ENCODE measurements at places on chromosomes 5 and 9.
A peak's percentile ranks its signal among the peaks of the same experiment; 100 is the strongest.

- DNase-seq: no peak
Measured at GRCh38 chr9:123922911-123923310, 7.0 kb downstream of the DENND1A start.

GRCh38 chr5:135988546-135988945 is 33.8 kb upstream of the LECT2 start:
- no peak for DNase-seq

GRCh38 chr5:140996060-140996459 is 29.8 kb downstream of the PCDHAC2 start:
- DNase-seq: no peak

- no peak for DNase-seq
Measured at GRCh38 chr5:111932199-111932598, 175.2 kb upstream of the NREP start.

DNA sequence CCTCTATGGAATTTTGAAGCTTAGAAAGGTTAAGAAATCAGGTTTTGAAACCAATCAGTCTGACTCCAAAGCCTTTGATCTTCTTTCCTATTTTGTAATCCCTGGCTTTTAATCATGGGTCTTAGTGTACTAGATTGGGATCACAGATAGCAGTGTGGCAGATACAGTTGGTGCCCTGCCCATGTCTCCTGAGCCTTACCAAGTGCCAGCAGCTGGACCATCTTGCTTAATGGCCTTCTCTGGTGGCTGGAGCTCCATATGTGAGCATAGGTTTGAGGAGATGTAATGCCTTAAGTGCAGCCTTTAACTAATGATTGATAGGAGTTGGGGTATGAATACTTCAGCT is 16.7 kb upstream of the RIC1 start:
- DNase-seq: no peak

DNA sequence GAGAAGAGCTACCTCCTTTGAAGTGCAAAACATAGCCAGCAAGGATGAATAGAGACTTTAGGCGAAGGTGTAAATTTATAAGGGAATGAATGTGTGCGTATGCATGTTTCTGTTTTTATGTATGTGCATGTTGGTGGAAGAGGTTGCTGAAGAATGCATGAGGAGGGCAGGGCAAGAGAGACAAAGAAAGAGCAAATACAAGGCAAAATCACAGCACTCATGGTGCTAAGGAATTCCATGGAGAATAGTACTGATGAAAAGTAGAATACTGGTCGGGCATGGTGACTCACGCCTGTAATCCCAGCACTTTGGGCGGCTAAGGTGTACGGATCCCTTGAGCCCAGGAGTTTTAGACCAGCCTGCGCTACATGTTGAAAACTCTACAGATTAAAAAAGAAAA is 762.1 kb upstream of the PTPRD start:
- DNase-seq: no peak

DNA sequence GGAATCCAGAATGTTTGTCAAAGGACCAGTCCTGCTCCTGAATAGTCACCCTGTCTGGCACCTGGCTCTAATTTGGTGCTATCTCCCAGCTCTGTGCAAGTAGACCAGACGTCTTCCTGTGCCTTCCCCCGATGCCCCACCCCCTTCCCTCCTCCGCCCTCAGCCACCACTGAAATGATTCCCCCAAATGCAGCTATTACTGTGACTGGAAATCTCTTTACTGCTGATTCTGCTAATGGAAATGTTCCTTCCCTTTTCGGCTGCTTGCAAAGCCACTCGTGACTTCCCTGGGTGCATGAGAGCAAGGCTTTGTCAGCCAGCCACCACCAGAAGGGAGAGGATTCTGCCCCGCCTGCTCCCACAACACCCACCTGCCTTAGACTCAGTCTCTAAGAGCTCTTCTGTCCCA is 11.4 kb downstream of the ASTN2 start:
- DNase-seq: no peak

DNA sequence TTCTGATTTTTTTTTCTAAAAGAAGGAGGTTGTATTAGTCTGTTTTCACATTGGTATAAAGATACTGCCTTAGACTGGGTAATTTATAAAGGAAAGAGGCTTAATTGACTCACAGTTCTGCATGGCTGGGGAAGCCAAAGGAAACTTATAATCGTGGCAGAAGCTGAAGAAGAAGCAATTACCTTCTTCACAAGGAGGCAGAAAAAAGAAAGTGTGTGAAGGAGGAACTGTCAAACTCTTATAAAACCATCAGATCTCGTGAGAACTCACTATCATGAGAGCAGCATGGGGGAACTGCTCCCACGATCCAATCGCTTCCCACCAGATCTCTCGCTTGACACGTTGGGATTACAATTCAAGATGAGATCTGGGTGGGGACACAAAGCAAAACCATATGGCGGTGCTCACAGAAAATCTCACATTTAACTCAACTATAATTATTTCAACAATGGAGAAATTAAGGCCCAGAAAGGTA is 27.1 kb downstream of the DPYSL3 start:
- no peak for DNase-seq

- DNase-seq: no peak
Measured at GRCh38 chr5:61084658-61085057, 77.6 kb downstream of the SMIM15 start.

DNA sequence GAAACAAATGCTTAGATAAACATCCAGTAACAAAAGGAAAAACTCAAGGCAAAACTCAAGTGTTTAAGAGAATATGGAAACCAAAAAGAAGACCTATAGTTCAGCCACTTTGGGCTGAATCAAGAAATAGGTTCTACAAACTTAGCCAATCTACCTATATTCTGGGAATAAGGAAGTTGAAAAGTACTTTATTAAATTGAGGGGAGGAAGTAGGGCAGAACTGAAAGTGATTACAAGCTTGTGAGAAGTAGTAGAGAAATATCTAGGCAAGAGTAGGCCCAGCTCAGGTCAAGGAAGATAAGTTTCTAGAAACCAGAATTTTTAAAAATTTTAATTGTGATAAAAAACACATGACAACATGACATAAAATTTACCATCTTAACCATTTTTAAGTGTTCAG is 384.8 kb upstream of the PCSK5 start:
- DNase-seq: no peak

DNA sequence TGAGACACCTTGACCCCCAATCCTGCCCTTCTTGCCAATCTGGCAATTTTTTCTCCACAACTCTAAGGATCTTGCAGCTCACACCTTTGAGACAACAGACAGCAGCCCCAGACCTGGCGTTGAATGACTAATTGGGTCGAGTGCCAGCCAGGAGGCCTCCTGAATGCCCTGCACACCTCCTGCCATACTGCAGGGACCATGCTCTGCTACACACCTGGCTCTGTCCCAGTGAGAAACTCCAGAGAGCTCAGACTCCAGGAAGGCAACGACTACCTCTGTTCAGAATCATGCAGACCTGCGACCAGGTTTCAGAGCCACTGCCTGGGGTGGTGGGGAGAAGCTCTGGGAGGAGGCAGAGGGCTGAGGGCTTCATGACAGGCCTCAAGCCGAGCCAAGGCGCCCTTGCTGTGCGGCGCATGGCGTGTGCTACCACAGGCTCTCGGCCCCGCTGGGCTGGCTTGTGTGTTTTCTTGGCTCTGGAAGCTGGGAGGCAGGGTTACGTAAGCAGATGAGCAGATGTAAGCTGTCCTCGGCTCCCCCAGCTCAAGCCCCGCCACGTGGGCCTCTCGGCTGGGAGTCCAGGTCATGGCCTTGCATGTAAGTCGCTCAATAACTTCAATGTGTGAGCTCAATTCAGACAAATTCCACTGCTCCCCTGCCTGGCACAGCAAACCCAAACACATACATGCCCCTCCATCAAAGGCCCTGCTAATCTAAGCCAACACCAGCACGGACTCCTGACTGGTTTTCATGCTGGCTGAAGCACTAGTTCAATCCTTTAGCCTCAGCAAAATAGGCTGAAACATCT is 27.5 kb downstream of the B4GALT1 start:
- no peak for DNase-seq

GRCh38 chr5:96569332-96569731 is 92.8 kb upstream of the CAST start:
- DNase-seq: no peak

- no peak for DNase-seq
Measured at GRCh38 chr9:129478961-129479630, 141.8 kb downstream of the C9orf50 start.

GRCh38 chr9:136839229-136840139 is 2.8 kb upstream of the AJM1 start:
- no peak for DNase-seq

- no peak for DNase-seq
Measured at GRCh38 chr5:173231996-173232498, 3.0 kb downstream of the NKX2-5 start.

DNA sequence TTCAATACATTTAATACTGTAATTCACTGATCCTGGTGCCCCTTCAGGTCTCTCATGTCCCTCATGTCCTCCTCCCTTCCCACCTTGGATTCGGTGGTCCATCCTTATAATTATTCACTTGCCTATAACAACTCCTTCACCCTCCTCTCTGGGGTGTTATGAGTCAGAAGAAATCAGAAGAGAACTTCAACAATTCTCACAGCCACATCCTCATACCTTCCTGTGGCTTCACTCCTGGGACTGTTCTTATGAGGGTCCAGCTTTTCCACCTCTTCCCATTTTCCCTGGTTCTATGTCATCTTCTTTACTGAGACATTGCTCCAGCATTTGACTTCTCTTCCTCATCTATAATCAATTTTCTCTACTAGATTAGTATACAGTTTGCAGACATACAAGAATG is 406.1 kb downstream of the NR2F1-AS1 start:
- no peak for DNase-seq

DNA sequence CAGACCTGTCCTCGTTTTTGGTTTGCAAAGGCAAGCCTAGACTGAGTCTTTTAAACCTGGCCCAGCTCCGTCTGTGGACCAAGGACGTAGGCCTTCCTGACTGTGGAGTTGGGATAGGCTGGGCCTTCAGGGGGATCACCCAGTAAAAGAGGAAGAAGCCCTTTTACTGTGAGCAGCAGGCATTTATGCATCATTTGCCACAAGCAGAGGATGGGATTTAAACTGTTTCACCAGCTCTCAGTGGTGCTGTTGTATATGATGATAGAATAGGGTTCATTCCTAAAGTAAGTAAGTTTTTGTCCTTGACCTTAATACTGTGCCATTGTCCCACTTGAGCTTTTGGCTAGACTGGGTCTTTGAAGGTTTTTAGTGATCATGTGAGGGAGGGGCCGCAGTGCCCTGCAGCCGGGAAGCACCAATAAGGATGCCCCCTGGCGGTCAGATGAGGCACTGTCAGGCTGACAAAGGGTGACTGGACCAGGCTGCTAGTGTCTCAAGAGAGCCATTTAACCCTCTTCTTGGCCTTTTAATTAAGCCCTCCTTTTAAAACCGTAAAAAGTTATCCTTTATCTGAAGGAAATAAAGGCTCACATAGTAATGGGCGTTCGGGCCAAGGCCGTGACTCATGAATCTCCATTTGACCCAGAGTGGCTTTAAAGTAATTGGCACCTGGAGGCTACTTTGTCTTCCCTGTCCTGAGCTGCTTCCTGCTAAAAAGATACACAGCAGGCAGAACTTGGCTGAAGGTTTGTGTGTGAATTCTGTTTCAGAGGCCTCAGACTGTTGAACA is 74.0 kb downstream of the UBAP1 start:
- DNase-seq: peak; percentile 80

DNA sequence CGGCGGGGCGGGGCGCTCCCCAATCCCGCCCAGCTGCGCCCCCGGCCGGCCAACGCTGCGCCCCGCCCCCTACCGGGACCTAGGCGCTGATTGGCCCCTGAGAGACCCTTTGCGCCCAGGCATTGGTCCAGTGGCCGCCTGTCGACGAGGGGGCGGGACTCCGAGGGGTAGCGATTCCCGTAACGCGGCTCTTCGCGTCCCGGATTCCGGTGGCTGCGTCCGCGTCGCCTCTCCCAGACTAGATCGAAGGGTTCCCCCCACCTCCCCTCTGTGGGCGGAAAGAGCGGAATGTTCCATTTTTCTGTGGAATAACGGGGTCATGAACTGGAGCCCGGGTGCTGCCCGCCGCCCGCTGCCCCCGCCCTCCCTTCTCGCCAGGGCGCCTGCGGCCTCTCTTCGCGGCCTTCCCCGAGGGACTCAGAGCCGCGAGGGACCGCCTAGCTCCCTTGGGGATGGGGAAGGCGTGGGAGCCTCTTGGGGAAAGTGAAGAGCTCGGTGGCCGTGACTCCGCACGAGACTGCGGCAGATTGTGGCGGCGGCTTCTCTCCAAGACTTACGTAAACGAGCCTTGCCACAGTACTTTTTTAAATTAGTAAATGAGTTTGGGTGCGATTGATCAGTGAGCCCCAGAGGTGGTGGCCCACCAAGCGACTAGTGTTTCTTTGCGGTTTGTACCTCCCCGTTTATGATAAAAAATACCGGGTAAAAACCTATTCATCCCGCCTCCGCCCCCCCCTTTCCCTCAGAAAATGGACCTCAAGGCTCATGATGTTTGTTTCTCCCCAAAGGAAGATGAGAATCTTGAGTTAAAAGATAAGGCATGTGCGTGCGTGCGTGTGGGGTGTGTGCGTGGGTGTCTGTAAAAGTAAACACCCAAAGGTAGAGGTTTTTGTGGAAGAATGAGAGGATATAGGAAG is 493 bp upstream of the IL6ST start:
- DNase-seq: peak; percentile 97

GRCh38 chr9:36597412-36598178 is 24.9 kb downstream of the MELK start:
- no peak for DNase-seq

DNA sequence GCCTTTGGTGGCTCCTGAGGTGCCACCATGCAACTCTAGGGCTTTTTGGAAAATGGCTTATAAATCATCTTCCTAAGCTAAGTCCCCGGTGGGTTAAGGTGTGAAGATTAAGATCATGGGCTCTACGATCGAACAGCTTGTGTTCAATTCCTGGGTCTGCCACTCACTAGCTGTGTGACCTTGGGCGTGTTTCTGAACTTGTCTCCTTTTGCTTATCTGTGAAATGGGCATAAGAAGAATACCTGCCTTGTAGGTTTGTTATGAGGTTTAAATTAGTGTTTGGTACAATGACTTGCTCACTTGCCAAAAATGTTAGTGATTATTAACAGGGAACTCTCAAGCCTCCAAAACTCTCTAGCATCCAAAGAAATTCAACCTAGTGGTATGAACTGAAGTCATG is 119.2 kb upstream of the PITX1 start:
- no peak for DNase-seq

- DNase-seq: no peak
Measured at GRCh38 chr5:102262688-102263087, 33.4 kb downstream of the SLCO4C1 start.

GRCh38 chr5:143182901-143183820 is 220.3 kb downstream of the NR3C1 start:
- DNase-seq: peak; percentile 73

GRCh38 chr9:81374459-81375186 is 314.7 kb downstream of the TLE1 start:
- DNase-seq: no peak

- DNase-seq: no peak
Measured at GRCh38 chr9:38026840-38027527, 42.0 kb downstream of the SHB start.

- DNase-seq: no peak
Measured at GRCh38 chr5:64773533-64773932, 4.8 kb downstream of the CWC27 start.

DNA sequence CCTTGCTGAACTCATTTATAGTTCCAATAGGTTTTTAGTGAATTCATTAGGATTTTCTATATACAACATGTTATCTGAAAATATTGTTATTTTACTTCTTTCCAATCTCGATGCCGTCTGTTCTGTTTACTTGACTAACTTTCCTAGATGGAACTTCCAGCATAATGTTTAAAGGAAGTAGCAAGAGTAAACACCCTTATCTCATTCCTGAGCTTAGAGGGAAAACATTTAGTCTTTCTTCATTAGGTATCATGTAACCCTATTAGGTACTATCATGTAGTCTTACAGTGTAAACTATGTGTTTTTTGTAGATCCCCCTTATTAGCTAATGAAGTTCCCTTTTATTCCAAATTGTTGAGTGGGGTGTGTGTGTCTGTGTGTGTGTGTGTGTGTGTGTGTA is 22.5 kb upstream of the OR2K2 start:
- DNase-seq: no peak
